ENCODE measurements at places on chromosomes 11 and 22. TPM values are rescaled to one million over a fixed set of nuclear protein-coding genes. Genes with fewer than 3 reads are reported as not detected.

DNA sequence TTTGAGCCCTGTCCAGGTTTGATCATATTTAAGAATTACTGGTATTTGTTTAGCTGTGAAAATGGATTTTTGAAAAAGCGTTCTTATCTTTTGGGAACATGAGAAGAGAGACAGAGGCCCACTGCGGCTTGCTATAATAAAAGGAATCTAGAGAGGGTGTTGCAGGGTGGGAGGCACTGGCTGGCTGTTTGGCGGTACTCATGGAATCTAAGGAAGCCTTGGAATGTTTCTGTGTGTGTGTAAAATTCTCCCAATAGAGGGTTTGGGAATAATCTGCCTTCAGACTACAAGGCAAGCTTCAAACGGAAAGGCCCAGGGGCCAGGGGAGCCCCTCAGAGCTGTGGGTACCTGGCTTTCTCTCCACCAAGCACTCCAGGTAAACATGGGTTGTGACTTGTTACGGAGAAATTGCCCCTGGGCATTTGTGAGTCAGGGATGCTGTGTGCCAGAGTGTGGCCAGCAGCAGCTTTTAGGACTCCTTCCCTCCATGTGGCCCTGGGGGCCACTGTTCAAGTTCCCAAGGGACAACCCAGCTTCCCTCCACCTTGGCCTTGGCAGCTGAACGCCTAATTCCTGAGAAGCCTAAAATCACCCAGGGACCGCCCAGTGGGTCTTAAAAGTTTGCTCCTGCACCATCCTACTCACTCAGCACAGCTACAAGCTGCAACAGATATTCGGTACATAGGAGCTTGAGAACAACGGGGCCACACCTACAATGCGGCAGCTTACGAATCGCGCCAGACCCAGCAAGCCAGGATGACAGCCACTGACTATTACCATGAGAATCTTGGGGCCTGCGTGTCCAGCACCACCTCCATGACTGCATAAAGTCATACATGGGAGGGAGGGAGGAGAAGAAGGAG lies 14.1 kb upstream of the SYT8 start:
- no peak for DNase-seq

GRCh38 chr11:12157241-12157661 lies 46.9 kb downstream of the MICAL2 start:
- no peak for DNase-seq

DNA sequence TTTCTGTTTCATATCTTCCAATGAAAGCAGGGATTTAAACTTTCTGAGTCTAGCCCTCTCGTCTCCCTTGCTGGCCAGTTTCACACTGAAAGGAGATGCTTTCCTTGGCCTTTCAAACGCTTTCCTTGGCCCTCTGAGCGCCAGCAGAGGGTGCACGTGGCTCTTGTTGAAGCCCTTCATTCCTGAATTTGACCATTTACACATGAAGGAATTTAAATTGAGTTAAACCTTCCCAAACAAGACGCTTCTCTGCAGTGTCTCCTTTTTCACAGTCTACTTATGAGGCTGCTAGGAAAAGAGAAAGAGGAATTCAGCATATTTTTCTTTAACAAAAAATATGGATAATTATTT lies 21.6 kb downstream of the NNMT start:
- no peak for DNase-seq

DNA sequence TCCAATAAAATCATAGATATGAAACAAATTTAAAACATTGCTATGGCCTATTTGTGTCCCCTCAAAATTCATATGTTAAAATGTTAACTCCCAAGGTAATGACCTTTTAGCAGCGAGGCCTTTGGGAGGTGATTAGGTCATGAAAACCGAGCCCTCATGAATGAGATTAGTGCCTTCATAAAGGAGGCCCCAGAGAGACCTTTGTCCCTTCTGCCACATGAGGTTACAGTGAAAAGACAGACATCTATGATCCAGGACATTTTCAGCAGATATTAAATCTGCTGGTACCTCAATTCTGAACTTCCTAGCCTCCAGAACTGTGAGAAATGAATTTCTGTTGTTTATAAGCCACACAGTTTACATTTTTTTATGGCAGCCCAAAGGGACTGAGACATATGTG lies 171.7 kb downstream of the MPPED1 start:
- DNase-seq = no peak

DNA sequence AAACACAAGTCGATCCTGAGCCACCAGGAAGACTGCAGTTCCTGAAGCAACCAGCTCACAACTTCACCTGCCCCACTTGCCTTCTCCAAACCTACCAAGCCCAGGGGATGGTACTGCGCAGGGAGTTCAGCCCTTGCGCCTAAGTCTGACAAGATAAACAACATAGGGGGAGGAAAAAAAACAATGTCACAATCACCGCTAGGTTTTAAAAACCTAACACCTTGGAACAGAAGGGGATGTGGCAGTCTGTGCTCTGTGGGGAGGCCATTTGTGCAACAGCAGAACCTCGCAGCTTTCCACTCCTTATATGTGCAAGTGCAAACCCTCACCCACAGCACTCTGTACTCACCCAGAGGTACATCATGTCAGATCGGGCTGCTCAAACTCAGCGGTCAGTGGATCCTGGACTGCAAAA lies 134.2 kb downstream of the RBFOX2 start:
- no peak for DNase-seq

DNA sequence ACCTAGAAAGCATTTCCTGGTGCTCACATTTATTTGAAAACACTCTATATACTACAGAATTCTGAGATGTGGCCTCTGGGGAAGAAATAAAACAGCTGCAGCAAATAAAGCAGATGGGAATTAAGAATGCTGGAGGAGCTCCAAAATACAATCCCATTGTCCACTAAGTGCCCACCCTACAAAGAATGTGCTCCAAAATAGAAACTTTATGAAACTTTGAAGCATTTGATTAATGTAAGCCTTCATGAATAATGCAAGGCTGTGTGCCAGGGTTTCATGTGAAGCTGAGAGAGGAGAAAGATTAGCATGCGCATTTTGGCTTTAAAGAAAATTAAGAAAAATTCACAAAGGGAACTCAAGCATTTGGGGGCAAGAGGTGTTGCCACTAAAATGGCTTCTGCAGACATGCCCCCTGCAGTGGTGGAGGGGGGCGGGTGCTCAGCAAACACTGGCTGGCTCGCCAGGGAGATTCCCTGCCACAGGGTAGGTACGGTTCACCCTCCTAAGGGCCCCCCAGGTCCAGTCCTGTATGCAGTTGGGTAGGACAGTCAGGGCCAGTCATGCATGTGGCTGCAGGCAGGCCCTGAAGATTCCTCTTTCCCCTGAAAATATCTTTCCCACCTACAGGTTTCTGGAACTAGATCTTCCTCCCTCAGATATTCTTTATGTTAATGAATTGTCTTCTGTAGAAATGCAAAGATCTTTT lies 46.6 kb upstream of the RCN1 start:
- no peak for DNase-seq

DNA sequence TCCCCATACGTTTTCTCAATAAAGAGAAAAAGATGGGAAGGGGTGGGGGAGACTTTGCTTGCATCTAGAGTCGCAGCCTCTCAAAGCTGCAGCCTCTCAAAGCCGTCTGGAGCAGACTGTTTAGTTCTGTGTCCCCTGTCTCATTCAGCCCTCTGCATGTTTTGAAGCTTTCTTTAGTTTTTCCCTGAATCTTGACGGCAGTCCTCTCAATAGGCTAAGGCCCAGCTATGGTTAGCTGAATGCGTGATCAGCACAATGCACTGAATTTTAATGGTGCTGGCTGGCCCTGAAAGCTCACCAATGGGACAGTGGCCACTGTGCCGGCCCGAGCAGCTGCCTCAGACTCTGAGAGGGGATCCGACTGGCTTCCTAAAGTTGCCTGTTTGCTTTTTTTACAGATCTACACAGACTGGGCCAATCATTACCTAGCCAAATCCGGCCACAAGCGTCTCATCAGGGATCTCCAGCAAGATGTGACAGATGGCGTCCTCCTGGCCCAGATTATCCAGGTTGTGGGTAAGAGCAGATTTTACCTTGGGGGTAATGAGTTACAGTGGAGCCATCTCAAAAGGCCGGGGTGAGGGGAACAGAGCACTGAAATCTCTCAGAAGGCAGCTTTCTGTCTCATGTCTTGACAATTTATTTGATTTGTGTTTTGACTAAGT lies 119.6 kb downstream of the NAV2 start:
- no peak for DNase-seq

DNA sequence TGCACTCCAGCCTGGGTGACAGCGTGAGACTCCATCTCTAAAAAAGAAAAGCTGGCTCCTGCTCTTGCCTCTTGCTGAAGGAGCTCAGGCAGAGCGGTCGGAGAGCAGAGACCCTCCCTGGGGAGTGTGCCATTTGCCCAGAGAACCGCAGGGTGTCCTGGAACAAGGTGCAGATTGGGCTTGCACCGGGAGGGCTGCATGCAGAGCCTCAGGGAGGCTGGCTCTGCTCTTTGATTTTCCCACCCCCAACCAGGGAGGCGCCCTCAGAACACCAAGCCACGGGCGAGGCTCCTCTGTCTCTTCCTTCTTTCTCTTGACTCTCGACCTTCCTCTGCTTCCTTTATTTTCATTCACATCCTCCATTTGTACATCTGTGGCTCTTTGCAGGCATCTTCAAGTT lies 889.1 kb downstream of the OPCML start:
- DNase-seq = no peak

- DNase-seq = no peak
Observed at GRCh38 chr11:58685973-58686722, 45.6 kb downstream of the GLYAT start.

- peak; percentile 31 for DNase-seq
Observed at GRCh38 chr22:32050678-32051515, 7.8 kb downstream of the SLC5A1 start.

- DNase-seq = no peak
Observed at GRCh38 chr22:38316364-38317121, 690 bp downstream of the CSNK1E start.

DNA sequence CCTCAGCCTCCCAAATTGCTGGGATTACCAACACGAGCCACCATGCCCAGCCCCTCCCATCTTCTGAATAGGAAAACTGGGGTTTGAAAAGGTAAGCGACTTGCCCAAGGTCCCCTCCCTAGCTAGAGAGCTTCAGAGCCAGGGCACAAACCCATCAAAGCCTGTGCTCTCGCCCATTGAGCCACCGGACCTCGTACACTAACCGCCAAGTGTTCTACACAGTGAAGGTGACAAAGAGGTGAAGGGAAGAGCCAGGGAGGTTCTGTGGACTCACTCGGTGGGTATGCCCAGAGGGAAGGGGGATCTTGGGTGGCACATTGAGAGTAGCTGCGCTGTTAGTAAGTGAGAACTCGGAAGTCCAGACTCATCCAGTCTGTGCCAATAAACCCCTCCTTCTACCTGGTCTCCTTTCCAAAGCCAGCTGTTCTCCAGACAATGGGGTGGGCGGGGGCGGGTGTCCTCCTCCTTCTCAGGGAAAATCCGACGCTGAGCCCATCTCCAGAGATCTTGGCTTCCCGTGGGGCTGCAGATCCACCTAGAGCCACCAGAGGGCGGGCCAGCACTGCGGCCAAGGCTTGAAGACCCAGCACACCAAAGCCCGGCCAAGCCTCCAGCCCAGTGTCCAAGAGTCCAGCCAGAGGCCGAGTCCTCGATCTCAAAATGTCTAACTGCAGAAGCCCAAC lies 3.2 kb upstream of the RTN4RL2 start:
- DNase-seq = peak; percentile 59

GRCh38 chr11:19961225-19961624 lies 199.1 kb downstream of the DBX1 start:
- DNase-seq = no peak

DNA sequence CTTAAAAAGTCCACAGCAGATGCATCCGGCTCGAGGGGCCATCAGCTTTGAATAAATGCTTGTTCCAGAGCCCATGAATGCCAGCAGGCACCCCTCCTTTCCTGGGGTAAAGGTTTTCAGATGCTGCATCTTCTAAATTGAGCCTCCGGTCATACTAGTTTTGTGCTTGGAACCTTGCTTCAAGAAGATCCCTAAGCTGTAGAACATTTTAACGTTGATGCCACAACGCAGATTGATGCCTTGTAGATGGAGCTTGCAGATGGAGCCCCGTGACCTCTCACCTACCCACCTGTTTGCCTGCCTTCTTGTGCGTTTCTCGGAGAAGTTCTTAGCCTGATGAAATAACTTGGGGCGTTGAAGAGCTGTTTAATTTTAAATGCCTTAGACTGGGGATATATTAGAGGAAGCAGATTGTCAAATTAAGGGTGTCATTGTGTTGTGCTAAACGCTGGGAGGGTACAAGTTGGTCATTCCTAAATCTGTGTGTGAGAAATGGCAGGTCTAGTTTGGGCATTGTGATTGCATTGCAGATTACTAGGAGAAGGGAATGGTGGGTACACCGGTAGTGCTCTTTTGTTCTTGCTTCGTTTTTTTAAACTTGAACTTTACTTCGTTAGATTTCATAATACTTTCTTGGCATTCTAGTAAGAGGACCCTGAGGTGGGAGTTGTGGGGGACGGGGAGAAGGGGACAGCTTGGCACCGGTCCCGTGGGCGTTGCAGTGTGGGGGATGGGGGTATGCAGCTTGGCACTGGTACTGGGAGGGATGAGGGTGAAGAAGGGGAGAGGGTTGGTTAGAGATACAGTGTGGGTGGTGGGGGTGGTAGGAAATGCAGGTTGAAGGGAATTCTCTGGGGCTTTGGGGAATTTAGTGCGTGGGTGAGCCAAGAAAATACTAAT lies 1.9 kb downstream of the NEAT1 start:
- no peak for DNase-seq

- no peak for DNase-seq
Observed at GRCh38 chr11:134592391-134592990, 180.4 kb upstream of the B3GAT1 start.

DNA sequence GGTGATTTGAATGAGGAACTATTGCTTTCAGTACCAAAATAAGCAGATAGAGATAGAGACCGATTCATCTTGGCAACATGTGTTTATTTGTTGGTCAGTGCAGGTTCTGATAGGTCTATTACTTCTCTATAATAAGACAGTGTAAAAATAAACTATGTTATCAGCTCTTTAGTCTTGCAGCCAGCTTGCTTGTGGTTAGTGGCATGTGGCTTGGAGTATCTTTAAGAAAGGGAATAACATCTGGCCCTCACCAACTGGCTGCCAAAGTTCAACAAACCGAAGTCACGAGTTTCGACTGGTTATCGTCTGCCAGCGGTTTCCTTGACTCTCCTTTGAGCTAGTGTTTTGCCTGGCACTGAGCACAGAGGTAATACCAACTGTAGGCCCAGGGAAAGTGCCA lies 71.8 kb downstream of the CTTN start:
- no peak for DNase-seq

The SCGB2A2 gene
- not detected for polyA plus RNA-seq

The BTG4 gene
- polyA plus RNA-seq = not detected

The IL17RA gene
- polyA plus RNA-seq = 9.1 TPM

The GDPD4 gene
- not detected for polyA plus RNA-seq

The SERPING1 gene
- polyA plus RNA-seq = 806 TPM

The CDC45 gene
- polyA plus RNA-seq = 0.34 TPM

The SPON1 gene
- polyA plus RNA-seq = 71.5 TPM

The TBX1 gene
- 1.4 TPM for polyA plus RNA-seq

The DEFB108B gene
- not detected for polyA plus RNA-seq

The BDNF gene
- polyA plus RNA-seq = 2.4 TPM

The TIMP3 gene
- polyA plus RNA-seq = 212 TPM

The TMEM25 gene
- polyA plus RNA-seq = 23.9 TPM

The RASSF10 gene
- 0.71 TPM for polyA plus RNA-seq
